ENCODE measurements at places on chromosomes 7 and 10. TPM values are rescaled to one million over a fixed set of nuclear protein-coding genes. Genes with fewer than 3 reads are reported as not detected.

DNA sequence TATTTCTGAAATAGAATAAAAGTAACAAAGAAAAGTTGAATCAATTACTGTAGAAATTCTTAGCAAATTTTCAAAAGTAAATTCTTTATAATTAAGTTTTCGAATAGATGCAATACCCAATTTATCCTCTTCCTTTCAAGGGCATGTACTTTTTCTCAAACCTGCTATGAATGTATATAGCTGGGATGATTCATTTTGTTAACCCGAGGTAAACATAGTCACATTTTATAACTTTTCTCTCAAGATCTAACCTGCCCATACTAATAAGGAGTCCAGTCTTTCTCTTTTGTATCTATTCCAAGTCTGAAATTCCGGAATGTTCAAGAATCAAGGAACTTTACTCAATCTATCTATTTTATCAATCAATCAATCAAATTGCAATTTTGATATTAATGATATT lies 1072.9 kb downstream of the REEP3 start:
- no peak for DNase-seq
- H3K27me3 ChIP-seq = no peaks in the 10 kb centered on the region

The SPDYE2 gene
- 0.23 TPM for total RNA-seq

DNA sequence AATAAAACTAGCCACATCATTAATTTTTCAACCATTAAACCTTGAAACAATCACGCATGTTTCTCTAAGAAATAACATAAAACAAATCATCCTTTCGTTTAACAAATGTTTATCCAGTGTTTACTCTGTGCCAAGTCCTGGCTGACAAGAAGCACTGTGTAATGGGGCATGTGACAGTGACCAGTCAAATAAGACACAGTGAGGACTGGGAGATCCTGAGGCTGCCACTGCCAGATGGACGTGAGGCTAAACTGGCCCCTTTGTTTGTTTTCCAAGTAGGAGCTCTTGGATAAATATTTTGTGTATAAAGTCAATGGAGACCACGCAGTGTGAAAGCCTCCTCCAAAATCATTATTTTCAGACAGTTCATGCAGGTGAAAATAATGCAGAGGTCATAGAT lies 626.2 kb downstream of the SUGCT start:
- no peak overlapping the region for H3K27ac ChIP-seq
- no peaks in the 10 kb centered on the region for H3K4me1 ChIP-seq
- H3K36me3 ChIP-seq = no peaks in the 10 kb centered on the region
- no peaks in the 10 kb centered on the region for H3K27me3 ChIP-seq
- DNase-seq = no peak

The FAM241B gene
- total RNA-seq = 3.1 TPM

DNA sequence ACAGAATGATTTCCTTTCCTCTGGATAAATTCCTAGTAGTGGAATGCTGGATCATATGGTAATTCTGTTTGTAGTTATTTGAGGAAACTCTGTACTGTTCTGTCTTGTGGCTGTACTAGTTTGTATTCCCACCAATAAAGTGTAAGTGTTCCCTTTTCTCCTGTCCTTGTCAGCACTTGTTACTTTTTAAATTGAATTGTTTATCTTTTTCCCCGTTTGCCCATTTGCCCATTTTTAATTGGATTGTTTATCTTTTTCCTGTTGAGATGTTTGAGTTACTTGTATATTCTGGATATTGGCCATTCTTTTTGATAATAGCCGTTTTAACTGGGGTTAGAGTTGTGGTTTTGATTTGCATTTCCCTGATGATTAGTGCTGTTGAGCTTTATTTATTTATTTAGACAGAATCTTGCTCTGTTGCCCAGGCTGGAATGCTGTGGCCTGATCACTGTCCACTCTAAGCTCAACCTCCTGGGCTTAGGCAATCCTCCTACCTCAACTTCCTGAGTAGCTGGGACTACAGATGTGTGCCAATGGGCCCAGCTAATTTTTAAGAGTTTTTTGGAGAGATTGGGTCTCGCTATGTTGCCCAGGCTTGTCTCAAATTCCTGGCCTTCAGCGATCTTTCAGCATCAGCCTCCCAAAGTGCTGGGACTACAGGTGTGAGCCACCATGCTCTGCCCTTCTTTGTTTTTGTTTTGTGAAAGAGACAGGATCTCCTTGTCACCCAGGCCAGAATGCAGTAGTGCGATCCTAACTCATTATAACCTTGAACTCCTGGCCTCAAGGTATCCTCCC lies 23.0 kb downstream of the BMPR1A start:
- no peaks in the 10 kb centered on the region for H3K4me1 ChIP-seq
- no peaks in the 10 kb centered on the region for H3K27me3 ChIP-seq
- H3K36me3 ChIP-seq = no peaks in the 10 kb centered on the region
